Fibroblast of the aortic adventitia (primary cell): ENCODE measurements at places on chromosomes 16 and 17.

DNA sequence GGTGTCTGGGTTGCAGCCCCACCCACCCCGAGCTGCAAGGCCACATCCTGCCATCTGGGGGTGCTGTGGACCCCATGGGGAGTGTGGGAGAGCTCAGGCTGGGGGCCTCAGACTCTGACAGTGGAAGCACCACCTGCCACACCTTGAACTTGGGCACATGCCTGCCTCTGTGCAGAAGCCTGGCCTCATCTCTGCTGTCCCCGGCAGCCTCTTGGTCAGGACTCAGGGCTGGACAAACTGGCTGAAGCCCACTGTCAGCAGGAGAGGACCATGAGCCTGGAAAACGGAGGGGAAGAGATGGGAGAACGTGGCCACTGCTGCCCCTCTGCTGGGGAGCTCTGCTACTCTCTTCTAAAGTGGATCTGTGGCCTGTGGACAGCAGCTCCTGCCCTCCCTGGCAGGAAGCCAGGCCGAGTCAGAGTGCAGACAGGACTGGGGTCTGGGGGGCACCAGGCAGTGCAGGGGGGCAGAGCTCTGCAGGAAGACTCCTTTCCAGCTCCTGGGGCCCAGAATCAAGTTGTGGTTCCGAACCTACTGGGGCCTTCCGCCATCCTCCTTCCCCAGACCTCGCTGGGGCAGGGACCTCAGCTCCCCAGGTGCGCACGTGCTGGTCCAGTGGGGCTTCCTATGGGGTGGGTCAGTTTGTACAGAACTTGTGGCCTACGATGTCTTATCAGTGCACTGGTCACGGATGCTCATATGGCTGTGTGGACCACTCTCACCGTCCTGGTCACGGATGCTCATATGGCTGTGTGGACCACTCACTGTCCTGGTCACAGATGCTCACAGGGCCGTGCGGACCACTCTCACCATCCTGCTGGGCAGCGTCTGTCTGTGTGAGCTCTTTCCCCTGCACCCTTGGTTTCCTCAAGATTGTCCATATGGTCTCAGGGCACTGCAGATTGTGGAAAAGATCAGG, 207.7 kb downstream of the LAT start:
- DNase-seq = no peak

DNA sequence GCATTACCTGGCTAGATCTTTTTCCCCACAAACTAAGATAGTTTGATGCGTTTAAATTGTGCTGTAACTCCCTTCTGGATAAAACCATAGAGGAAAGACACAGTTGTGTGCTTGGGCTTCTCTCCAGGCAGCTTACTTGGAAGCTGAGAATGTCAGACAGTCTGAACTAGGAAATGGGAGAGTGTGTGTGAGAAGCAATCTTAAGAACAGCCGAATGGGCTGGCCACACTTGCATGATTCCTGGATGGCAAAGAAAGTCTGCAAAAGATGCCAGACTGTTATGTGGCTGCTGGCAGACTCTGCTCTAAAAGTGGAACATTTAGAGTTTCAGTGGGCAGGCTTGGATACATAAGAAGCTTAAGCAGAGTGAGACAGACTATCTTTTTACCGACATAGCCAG, 384.3 kb upstream of the PSMD7 start:
- DNase-seq = no peak

GRCh38 chr17:30278032-30278431, 13.7 kb downstream of the BLMH start:
- DNase-seq = peak; percentile 86

DNA sequence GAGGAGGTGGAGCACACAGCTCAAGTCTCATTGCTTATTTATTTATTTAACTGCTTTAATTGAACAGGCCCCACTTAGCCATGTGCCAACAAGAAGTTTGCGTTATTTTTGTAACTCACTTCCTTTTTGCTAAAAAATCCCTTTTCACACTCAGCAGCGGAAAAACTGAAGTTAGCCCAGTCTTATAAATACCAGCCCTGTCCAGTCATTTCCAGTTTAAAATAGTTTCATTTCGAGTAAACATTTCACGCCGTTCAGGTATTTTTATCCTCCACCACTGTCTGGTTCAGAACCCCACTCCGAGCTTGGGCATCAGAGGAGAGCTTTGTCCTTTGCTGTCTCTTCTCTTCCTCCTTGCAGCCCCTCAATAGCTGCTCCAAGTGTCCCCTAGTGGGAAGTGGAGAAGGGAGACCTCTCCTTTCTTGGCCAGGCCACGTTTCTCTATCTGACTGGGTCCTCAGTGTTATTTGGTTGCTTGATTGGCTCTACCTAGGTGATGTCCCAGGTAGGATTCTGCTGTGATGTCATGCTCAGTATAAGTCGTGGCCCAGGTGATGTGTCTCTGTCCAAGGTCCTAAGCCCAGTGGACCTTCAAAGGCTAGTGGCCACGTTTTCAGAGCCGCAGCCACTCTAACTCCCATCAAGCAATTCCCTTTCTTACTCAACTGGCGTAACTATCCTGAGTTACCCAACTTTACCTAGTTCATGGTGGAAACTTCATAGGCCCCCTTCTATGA, 53.0 kb upstream of the GAS7 start:
- no peak for DNase-seq

GRCh38 chr16:68105611-68106010, 20.4 kb downstream of the NFATC3 start:
- no peak for DNase-seq

GRCh38 chr17:55056526-55056925, 88.0 kb downstream of the STXBP4 start:
- DNase-seq = peak; percentile 10

GRCh38 chr17:72101526-72101925, 19.3 kb upstream of the SOX9 start:
- no peak for DNase-seq

GRCh38 chr17:8837563-8838075, 29.9 kb downstream of the PIK3R6 start:
- DNase-seq = no peak

GRCh38 chr16:46638947-46639925, 18.1 kb upstream of the SHCBP1 start:
- DNase-seq = peak; percentile 52

GRCh38 chr17:48459070-48459844, 29.2 kb upstream of the SKAP1 start:
- DNase-seq = no peak

DNA sequence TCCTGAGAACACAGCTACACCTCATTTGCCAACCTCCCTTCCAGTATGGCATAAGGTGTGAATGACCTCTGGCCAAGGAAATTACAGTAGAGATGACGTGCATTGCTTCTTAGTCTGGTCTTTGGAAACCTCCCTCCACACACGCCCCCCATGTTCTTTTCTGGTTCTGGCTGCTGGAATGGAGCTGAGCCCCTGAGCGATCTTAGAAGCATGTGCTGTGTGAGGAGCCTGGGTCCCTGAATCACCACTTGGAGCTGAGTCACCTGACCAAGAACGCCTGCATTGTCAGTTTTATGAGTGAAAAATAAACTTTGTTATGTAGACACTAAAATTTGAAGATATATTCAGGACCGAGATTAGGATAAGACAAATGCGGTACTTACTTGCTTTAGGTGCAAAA, 51.4 kb downstream of the HS3ST3A1 start:
- no peak for DNase-seq

DNA sequence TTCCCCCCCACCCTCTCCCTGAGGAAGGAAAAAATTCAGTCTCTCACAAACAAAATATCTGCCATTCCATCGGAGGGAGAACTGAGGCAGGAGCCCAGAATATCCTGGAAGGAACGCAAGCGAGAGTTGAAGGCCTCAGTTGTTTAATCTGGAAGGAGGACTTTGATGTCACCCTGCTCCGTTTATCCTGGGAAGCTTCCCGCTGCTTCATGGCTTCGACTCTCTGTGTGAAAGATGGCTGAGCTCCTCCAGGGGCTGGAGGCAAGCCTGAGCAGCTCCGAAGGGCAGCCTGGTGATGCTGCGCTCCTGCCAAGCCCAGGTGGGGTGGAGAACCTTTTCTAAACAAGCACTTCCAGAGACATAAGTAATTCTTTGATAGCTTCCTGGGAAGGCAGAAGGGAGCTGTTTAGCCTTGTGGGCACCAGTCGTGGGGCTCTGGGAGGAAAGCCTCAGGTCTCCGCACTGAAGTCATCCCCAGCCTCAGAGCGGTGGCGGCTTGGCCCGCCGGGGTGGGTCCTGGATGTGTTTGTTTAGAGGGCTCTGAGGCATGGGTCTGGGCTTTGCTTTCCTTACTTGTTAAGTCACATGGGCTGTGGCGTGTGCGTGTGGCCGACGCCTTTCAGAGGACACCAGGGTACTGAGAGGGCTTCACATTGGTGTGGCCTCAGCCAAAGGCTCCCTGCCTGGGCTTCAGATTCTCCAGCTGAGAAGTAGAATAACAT, 7.9 kb downstream of the NKD1 start:
- DNase-seq = no peak

- no peak for DNase-seq
These were observed 462.5 kb upstream of the EEF2KMT start for GRCh38 chr16:5560084-5560483.

- no peak for DNase-seq
These were observed 9.7 kb downstream of the DYNLL2 start for GRCh38 chr17:58092797-58093385.

GRCh38 chr17:48769009-48769675, 40.6 kb upstream of the HOXB13 start:
- no peak for DNase-seq

- DNase-seq = no peak
These were observed 58.9 kb downstream of the HS3ST4 start for GRCh38 chr16:25750488-25751216.

- DNase-seq = peak; percentile 47
These were observed 23.4 kb upstream of the ZFHX3 start for GRCh38 chr16:73071131-73071940.

- DNase-seq = no peak
These were observed at the start of gene ALOX12B for GRCh38 chr17:8087075-8087951. ALOX12B (minus strand) TSS chr17:8087716; CDS start chr17:8087442, 274 bp downstream.
